ENCODE measurements at places on chromosomes 3 and 15. TPM values are rescaled to one million over a fixed set of nuclear protein-coding genes. Genes with fewer than 3 reads are reported as not detected.

SCAANT1 gene
- polyA plus RNA-seq, result 0.89 TPM

EPM2AIP1 gene
- 51.0 TPM for polyA plus RNA-seq

CAMKV gene
- 0.18 TPM for polyA plus RNA-seq

MUSTN1 gene
- 0.79 TPM for polyA plus RNA-seq

COMMD4 gene
- 107 TPM for polyA plus RNA-seq

DNA sequence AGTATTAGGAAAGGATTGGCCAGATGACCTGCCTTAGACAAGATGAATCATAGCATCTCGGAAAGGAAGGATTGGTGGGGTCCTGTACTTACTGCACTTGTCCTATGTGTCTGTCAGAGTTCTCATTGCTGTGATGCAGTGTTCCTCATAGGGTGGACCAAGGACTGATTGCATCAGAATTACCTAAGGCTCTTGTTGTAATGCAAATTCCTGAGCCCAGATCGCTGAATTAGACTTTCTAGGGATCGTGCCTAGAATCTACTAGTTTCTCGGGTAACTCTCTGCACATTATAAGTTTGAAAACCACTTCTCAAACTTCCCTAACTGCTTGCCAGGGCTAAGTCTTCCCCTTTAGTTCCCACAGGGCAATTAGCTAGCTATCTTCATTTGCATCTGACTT, 74.9 kb upstream of the SKOR1 start:
- no peak for DNase-seq

GRCh38 chr3:62374341-62375218, 1.2 kb upstream of the FEZF2 start:
- DNase-seq, result no peak

DNA sequence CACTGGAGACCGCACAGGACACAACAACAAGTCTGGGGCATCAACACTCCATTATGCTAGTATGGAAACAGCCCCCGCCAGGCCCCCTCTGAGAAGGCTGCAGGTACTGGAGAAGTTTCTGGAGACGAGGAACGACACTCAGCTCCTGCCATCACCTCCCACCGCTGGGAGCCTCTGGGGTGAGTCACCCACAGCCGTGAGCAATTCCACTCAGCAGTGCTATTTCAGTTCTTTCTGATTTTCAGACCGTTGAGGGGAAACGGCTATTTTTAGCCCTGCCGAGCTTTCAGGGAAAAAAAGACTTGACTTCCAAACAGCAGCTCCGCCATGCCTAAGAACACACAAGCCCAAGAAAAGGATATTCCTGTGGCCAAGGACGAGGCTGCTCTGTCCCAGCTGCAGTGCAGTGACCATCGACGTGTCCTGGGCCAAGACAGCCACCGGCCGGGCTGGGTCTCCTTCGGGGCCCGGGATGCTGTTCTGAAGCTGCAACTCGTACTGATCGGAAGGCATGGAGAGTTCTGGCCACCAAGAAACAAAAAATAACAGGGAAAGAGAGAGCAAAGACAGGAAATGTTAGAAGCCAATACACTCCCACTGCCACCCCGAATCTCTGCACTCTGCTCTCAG, 40.8 kb downstream of the NUP210 start:
- DNase-seq, result no peak

GRCh38 chr3:172074586-172074985, 35.2 kb downstream of the FNDC3B start:
- DNase-seq, result no peak

DNA sequence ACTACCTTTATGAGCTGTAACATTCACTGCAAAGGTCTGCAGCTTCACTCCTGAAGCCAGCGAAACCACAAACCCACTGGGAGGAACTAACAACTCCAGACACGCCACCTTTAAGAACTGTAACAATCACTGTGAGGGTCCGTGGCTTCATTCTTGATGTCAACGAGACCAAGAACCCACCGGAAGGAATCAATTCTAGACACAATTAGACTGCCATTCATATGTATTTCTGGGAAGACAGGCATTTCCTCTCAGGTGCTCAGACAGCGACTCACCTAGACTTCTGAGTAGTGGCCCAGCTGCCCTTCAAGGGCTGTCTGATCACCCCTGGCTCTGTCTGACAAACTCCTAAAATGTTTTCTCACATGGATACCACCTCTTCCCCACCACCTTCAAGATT, 506.8 kb downstream of the PDCD6IP start:
- no peak for DNase-seq

DNA sequence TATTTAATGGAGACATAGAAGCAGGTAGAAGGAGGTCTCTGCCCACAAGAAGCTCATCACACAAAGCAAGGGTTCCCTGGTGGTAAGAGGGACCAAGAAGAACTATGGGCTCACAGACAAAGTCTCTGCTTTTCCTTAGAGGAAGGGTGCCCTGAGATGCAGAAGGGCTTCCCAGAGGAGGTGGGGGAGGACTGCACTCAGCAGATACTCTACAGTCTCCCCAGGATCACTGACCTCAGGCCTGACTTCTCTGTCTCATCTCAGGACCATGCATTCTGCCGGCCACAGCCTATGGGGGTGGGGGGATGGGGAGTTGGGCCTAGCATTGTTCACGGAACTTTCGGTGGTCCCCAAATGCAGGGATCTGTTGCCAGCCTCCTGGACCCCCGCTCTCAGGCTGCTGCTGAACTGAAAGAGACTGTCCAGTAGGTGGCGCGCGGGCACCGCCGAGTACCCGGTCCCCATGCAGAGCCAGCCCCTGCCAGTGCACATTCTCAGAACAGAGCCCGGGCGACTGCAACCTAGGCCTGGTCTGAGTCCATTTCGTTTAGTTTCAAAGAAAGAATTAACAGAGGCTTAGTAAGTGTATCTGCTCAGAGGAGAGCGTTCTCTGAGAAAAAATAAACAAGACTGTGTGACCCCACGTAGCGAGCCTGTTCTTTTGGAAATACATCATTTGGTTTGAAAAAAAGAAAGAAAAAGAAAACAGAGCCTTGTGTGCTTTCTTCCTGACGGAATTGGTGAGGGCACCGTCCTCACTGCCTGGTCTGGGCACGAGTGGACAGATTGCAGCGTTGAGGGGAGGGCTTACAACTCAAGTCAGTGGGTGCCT, 74.1 kb downstream of the LRTM1 start:
- DNase-seq, result peak; percentile 54

- no peak for DNase-seq
These were observed 473.5 kb downstream of the RBMS3 start for GRCh38 chr3:29754346-29754745.

DNA sequence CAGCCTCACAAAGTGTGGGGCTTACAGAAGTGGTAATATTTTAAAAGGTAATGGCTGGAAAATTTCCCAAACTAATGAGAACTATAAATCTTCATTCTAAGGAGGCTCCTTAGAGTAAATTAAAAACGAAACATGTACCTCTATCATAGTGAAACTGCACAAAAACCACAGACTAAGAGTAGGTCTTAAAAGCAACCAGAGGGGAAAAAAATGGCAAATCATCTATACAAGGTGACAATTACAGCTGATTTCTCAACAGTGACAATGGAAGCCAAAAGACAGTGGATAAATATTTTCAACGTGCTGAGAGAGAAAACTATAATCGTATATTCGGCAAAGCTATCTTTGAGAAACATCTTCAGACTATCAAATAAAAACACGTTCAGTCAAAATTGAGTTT, 20.6 kb downstream of the HEG1 start:
- no peak for DNase-seq

- no peak for DNase-seq
These were observed at the start of gene CCR9 for GRCh38 chr3:45885979-45886705. CCR9 (plus strand) TSS chr3:45886543; CDS start chr3:45894934, 8,391 bp downstream.

GRCh38 chr3:19147905-19148767, at the start of gene KCNH8:
KCNH8 (plus strand) TSS chr3:19148510; CDS start chr3:19148720, 210 bp downstream.
- DNase-seq, result peak; percentile 21

- no peak for DNase-seq
These were observed 6.1 kb downstream of the NGRN start for GRCh38 chr15:90271459-90272166.

- DNase-seq, result no peak
These were observed 764.8 kb upstream of the CADM2 start for GRCh38 chr3:84194029-84194428.

DNA sequence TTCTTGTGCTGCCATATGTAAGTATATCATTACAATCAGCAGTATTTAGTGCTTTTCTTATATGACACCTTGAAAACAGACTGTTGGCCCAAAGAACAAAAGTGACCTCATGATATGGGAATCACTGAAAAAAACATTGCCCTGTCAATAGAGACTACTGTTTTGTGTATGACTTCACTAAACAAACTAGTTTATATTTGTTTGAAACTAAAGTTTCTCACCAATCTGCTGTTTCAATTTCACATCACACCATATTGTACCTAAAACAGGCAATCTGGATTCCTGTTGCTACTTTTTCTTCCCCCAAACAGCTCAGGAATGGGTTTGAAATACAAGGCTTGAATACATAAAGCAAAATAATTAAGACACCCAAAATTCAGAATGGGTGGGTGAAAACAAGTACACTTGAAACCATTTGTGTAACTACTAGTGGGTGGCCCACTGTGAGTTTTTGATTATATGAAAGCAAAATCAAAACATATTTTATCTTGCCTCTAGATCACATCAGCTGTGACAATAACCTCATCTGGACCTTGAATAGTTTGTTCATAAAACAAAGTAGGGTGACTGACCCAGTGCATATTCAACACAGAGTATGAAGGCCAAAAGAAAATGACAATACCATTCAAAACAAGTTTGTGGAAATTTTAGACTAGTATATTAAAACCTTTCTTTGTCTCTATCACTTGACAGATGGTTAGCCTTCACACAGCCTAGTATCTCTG, 5.9 kb downstream of the ZBTB20 start:
- no peak for DNase-seq

DNA sequence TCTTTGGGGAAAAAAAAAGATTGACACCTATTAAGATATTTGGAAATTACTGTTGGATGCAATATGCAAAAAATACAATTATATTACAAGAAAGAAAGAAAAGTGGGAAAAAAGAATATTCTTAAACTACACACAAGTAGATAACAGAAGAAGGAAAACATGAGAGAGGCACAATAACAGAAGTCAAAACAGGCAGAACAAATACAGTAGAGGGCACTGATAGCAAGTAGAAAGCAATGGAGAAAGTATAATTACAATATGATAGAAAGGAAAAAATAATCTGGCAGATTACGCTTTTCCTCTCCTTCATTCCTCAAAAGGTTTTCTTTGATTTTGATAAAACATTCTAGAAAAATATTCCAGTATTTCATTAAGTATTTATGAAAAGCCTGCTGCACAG, 72.1 kb downstream of the ADAM10 start:
- no peak for DNase-seq

DNA sequence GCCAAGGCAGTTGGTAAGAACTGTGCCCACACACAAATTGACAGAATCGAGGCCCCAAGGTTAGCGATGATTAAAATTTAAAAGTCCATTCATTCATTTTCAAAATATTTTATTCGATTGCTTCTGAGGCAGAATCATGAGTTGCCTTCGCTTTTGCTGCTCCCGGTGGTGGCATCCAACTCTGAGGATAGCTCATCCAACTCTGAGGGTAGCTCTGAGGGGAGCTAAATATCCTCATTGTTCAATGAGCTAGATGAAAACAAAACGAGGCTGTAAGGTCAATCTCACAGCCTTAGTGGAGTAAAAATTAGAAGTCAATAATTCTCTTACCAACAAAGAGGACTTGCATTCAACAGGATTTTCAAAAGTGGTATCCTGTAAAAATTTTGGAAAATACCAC, 897 bp upstream of the CHL1 start:
- DNase-seq, result no peak

DNA sequence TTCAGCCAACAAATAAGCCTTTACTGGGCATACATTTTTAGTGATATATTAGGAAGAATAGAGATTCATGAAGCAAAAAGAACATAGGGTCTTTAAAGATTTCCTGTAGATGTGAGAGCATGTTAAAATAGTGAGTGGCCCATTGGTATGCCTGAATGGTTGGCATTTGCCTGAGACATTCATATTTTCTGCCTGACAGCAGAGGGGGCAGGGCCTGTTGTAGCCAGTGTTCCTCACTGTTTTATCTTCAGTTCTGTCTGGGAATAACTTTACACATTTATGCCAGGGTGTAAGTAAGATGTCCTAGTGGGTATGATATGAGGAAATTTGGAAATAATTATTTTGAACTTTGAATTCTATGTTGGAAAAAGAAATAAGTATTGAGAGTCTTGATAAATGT, 704.7 kb upstream of the ARPP21 start:
- no peak for DNase-seq

DNA sequence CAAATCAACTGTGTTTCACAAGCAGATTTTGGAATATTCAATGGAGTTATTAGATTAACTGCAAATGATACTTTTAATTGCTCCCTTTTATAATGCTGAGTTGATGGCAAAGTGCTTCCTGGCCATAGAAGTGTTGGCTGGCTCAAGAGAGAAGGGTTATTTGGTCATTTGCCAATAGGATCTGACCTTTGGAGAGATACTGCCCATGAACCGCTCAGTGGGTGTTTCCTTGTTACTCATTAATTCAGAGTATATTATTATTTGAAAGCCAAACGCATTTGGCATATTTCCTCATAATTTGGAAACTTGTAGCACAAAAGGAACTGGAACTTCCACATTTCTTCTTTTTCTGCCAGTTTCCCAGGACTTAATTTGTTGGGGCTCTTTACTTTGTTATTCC, 234.7 kb downstream of the CDIN1 start:
- no peak for DNase-seq

DNA sequence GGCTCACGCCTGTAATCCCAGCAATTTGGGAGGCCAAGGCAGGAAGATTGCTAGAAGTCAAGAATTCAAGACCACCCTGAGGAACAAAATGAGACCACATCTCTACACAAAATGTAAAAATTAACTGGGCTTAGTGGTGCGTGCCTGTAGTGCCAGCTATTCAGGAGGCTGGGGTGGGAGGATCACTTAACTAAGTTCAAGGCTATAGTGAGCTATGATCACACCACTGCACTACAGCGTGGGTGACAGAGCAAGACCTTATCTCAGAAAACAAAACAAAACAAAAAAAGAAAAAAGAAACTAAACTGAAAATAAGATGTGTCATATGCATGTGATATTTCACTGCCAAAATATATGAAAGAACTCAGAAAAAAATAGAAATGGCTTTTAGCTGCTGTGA, 243.3 kb upstream of the CCDC54 start:
- no peak for DNase-seq

DNA sequence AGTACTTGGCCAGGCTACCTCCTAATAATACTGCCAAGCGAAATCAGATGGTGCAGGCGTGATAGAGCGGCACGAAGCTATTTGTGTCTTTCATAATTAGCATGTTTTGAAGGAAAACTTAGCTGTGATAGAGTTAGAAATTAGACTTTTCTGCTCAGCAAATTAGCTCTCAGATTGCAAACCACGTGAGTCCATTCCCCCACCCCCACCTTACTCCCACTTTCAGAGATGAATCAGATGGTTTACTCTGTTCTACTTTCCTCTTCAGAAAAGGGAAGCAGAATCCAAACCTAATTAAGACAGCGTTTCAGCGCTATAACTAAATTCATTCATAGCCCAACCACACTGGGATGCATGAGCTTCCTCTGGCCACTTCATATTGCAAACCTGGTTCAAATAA, 214.6 kb downstream of the SLCO3A1 start:
- DNase-seq, result no peak

GRCh38 chr3:46091741-46092701, 64.7 kb upstream of the XCR1 start:
- no peak for DNase-seq
